Lung microvascular endothelial cell (primary cell): ENCODE measurements at places on chromosomes 1 and 21. TPM values are rescaled to one million over a fixed set of nuclear protein-coding genes. Genes with fewer than 3 reads are reported as not detected.

DNA sequence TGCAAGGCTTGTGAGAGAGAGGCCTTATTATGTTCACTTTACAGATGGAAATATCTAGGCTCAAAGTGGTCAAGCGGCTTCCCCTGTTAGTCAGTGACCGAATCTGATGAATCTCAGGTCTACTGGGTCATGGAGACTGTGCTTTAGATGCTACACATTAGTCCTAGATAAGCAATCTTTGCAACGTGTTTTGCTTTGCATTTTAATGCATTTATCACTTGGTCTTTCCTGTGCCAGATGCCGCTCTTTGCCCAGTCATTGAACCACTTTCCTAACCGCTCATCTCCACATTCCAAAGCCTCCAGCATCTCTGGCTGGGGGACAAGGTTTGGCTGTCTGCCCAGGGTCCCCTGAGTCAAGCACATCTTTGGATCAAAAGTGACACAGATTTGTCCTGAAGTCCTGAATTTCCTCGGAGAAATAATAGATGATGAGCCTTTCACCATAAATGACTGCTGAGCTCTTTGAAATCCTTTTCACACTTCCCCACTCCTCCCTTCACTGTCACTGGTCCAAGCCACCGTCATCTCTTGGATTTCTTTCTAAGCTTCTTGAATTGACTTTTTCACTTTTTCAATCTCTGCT lies 96.0 kb upstream of the USP24 start:
- DNase-seq, result no peak

PTGFR gene
- under 0.01 and 0.22 TPM in 2 replicates for total RNA-seq

GRCh38 chr1:47441450-47442106 lies 3.7 kb downstream of the FOXD2 start:
- no peak for DNase-seq

- no peak for DNase-seq
Measured at GRCh38 chr1:38730511-38731397, 128.8 kb downstream of the RRAGC start.

DNA sequence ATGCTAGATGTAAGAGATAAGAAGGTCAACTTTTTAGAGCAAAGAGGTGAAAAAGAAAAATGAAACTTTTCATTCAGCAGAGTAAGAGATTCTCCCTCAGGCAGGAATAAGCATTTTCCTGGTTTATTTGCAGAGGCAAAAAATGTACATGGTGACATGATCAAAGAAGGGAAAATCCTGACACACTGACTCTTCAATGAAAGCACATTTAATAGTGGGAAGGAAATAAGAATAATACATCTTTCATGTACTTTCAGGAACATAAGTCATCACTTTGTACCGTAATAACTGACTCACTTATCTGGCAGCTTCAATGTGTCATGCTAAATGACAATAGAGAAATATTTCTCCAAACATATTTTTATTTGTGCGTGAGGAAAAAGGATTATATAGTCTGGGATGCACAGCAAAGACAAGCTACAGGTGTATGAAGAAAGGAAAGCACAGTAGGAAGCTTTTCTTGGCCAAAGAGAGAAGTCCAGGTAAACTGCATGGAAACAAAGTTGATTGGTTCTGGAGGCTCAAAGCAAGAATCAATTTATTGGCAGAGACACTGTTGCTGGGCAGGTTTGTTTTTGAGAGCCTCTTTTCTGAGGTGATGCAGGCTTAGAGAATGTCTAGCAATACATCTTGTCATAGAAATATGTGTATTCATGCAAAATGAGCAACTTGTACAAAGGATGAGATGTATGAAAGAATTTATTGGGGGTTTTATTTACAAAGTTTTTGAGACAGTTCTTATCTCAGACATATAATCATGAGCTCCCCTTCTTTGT lies 1409.0 kb downstream of the PLA2G4A start:
- peak; percentile 86 for DNase-seq

- DNase-seq, result peak; percentile 78
Measured at GRCh38 chr1:32695098-32695904, 7.3 kb downstream of the SYNC start.

- no peak for DNase-seq
Measured at GRCh38 chr1:109011335-109011734, 30.6 kb downstream of the WDR47 start.

DNA sequence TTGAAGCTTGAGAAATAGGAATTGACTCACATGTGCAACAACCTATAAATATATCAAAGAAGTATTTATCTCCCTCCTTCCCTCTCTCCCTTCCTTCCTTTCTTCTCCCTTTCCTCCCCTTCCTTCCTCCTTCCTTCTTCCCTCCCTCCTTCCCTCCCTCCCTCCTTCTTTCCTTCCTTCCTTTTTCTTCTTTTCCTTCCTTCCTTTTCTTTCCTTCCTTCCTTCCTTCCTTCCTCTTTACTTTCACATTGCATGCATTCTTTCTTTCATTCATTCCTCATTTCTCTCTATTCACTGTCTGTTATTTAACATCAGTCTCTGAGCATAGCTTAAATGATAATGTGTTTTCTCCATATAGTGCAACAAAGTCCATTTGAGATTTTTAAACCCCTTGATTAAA lies 214.2 kb downstream of the CHRM3 start:
- no peak for DNase-seq

- no peak for DNase-seq
Measured at GRCh38 chr1:207909687-207910086, 1.2 kb downstream of the CD34 start.

TRAF5 gene
- total RNA-seq, result 7.8 and 8.5 TPM in 2 replicates

GRCh38 chr1:243984788-243985187 lies 66.3 kb upstream of the ZBTB18 start:
- no peak for DNase-seq

DNA sequence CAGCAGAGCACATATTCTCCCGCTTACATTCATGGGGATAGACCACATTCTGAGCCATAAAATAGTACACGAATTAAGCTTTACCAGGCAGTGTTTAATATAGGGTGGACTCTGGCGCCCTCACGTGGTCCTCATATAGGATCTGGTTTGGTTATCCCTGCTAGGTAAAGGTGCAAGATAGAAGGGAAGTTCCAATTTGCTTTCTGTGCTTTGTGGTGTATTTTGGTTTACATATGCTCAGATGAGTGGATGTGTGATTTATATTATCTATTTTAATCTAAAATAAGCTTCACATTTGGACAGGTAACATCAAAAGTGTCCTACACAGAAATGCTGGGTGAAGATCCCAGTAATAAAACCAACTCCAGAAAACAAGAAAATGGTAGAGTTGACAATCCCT lies 3.6 kb downstream of the CR1 start:
- DNase-seq, result peak; percentile 67

RAP1GAP gene
- total RNA-seq, result under 0.01 TPM in 2 replicates

- DNase-seq, result no peak
Measured at GRCh38 chr1:207430602-207431001, 23.5 kb upstream of the CR2 start.

GRCh38 chr1:17633654-17634053 lies 94.2 kb downstream of the ARHGEF10L start:
- no peak for DNase-seq

AJAP1 gene
- not detected in 2 replicates for total RNA-seq

DNA sequence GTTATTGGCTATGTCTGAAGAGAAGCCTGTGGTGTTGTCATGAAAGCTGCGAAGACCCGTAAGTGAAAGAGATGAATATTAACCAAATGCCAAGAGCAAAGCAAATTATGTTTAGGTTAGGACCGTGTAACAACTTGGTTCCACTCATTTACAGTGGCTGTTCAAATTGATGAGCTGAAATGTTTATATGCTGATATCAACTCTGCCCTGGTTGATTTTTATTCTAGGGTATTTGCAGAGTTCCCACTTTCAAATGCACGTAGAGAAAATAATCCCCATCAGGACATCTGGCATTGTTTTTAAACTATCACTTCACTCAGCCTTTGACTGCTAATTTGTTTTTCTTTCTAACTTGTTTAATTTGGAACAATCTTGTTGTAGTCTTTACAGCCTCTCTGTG lies 581.6 kb upstream of the ADAMTS5 start:
- no peak for DNase-seq

- DNase-seq, result peak; percentile 72
Measured at GRCh38 chr1:99650773-99651437, 5.0 kb downstream of the PALMD start.

CD1D gene
- under 0.01 TPM in 2 replicates for total RNA-seq

PIGK gene
- 19.6 and 21.4 TPM in 2 replicates for total RNA-seq

FBLIM1 gene
- total RNA-seq, result 110 and 128 TPM in 2 replicates

DNA sequence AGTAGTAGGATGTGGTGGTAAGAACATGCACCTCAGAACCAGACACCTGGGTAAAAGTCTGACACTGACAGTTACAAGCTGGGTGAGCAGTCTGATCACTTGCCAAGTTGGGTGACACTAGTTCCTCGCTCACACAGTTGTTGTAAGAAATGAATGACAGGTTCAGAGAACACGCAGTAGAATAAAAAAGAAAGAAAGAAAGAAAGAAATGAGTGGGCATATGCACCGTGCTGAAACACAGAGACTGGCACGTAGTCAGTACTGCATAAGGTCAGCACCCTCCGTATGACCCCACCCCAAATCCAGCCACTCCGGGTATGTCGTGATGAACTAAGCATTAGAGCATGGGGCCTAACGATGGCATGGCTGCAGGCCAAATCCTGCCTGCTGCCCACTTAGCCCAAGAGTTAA lies 90.6 kb downstream of the GLUL start:
- DNase-seq, result no peak

DNA sequence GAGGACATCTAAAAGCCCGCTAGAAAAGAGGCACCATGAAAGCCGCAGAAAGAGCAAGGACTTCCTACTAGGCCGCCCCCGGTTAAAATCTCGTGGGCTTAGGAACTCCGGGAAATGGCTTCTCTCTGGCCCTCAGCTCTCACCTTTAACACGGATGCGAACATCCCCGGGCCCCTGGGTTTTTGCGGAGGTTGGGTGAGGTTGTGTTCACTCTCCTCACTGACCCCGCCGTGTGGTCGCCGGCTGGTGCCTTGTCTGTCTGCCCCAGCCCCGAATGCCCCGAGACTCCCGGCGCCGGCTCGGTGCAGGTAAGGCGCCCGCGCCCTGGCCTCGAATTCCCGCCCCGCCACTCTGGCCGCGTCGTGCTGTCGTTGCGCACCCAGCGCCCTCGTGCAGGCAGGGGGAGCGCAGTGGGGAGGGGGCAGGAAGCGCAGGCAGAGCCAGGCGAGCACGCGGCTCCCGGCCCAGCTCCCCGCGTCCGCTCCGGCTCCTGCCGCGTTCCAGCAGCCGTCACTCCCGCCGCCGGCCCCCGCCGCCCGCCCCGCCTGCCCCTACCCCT lies at the start of gene SHISAL2A:
Gene SHISAL2A (plus strand): TSS at position 437 of the 559 bp plus-strand sequence. CDS start 326 bp downstream, outside the sequence.
- peak; percentile 26 for DNase-seq

DNA sequence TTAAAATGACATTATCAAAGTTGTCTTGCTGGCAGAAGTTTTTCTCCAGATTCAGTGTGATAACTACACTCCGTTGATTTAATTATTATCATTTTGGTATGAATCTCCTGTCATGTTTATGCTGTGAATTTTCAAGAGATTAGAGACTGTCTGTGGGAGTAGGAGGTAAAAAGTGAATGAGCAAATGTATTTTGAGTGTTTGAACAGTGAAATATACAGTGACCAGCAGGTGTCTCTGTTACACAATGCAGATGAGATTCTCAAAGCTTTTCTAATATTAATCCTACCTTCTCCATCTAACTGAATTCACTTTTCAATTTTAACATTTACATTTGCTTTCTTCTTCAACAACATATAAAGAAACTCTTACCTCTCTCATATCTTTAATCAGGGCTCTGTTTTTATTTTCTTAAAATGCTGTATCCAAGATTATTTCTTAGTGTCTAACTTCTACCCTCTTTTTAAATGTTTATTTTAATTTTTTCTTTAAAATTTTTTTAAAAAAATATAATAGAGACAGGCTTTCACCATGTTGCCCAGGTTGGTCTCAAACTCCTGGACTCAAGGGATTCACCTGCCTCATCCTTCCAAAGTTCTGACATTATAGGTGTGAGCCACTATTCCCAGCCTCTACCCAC lies 20.9 kb upstream of the HSPA13 start:
- DNase-seq, result peak; percentile 33

- DNase-seq, result no peak
Measured at GRCh38 chr1:151972542-151973248, 21.0 kb downstream of the S100A10 start.

DNA sequence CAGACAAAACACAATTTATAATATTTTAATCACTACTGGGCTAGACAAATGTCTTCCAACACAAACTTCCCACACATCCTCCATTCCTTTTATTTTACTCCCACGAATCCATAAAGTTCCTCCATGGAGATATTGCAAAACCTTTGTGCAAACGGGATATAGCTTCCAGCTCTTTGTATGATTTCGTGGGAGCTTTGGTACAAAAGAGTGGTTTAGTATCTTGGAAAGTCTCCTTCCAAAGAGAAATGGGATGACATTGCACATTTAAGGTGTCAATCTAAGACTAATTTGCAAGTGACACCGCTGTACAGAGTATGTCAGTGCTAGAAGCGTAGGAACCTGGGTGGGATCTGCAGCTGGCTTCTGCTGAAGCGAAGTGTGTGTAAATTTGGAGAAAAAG lies 455.2 kb upstream of the RUNX1 start:
- no peak for DNase-seq

LRRC3 gene
- total RNA-seq, result 0.65 and 0.99 TPM in 2 replicates

- DNase-seq, result peak; percentile 88
Measured at GRCh38 chr1:91783423-91784170, 102.4 kb downstream of the TGFBR3 start.

DNA sequence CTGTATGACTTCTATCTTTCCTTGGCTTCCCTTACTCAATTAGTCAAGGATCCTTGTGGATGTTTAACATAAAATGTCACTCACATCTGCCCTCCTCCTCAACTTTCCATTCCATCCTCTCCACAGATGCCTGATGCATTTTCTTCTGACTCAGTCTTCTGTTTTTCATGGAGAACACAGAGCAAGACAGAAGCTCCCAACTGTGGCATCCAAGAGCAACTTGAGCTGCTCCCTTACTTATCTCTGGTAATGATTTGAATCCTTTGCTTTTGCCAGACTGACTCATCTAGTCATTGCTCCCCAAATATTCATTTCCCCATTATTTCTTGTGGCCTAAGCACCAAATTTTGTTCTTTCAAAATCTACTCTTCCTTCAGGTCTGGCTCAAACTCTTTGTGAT lies 120.6 kb downstream of the LYPLAL1 start:
- no peak for DNase-seq

- DNase-seq, result no peak
Measured at GRCh38 chr1:209673631-209674417, 1.4 kb upstream of the G0S2 start.

PLOD1 gene
- 135 and 141 TPM in 2 replicates for total RNA-seq
